ENCODE measurements at places on chromosomes 6 and 20.
A peak's percentile ranks its signal among the peaks of the same experiment; 100 is the strongest.

- no peak for DNase-seq
These were observed 43.5 kb upstream of the ADGRG6 start for GRCh38 chr6:142258305-142258704.

DNA sequence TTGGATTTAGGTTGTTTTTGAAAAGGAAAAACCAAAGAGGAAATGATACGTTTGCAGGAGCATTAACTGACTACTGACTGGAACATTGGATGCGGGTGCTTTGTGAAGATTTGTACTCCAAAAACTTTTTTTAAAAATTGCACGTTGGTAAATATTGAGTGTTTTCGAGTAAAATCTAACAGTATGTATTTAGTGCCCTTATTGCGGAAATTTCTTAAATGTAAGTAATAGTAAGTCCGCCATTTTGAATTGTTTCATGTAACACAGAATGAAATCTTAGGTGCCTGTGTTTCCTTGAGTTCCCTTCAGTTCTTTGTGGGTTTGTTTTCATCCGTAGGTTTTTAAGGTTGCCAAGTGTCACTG lies 15.2 kb upstream of the LIN28B start:
- DNase-seq: no peak

GRCh38 chr20:48825566-48825920 lies 2.3 kb downstream of the PREX1 start:
- no peak for DNase-seq

DNA sequence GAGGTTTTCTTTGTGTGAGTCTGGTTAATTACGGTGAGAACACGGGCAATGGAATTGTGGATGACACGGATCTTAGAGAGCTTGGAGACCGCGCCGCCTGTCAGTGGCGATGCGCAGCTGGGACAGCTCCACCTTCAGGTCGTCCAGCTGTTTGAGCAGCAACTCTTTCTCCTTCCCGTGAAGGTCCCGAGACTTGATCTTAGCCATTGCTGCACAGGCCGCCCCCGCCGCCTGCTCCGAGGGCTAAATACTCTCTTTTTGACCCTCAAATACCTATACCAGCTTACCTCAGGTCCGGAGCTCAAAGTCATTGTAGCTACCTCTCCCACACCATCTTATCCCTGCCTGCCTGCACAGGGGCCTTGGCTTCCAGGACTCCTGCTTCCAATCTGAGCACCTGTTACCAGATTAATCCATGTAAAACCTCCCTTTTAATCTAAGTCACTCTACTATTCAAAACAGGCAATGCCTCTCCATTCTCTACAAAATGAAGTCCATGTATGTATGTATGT lies 100.2 kb downstream of the PREP start:
- DNase-seq: no peak

GRCh38 chr6:7042654-7043545 lies 64.9 kb upstream of the RREB1 start:
- no peak for DNase-seq

- peak; percentile 48 for DNase-seq
These were observed 212.8 kb upstream of the PROKR2 start for GRCh38 chr20:5529331-5530148.

GRCh38 chr20:62983210-62983609 lies 23.6 kb downstream of the BHLHE23 start:
- DNase-seq: no peak

- DNase-seq: no peak
These were observed 23.2 kb downstream of the TXNDC5 start for GRCh38 chr6:7887278-7887991.

DNA sequence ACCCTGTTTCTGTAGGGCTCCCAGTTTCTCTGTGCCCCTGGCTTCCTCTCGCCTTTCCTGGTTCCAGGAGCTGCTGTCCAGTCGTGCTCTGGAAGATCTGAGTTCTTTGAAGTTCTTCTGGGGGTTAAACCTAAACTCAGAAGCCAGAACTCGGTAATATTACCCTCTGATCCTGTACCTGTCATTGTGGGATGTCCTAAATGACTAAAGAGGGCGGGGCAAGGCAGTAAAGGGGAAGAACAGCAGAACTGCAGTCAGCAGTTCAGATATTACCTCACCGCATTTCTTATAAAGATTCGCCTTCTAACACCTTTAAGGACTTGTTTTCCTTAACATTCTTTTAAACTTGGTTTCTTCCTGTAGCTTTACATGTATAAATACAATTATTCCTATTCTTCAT lies 63.9 kb downstream of the FAM120B start:
- DNase-seq: no peak

- no peak for DNase-seq
These were observed 182.4 kb upstream of the MCHR2 start for GRCh38 chr6:100176311-100176950.

GRCh38 chr6:9921366-9921765 lies 493.5 kb downstream of the TFAP2A start:
- DNase-seq: no peak

GRCh38 chr6:33591424-33592032 lies 11.5 kb upstream of the BAK1 start:
- no peak for DNase-seq

- DNase-seq: no peak
These were observed 75.4 kb downstream of the ANKEF1 start for GRCh38 chr20:10110151-10110550.

DNA sequence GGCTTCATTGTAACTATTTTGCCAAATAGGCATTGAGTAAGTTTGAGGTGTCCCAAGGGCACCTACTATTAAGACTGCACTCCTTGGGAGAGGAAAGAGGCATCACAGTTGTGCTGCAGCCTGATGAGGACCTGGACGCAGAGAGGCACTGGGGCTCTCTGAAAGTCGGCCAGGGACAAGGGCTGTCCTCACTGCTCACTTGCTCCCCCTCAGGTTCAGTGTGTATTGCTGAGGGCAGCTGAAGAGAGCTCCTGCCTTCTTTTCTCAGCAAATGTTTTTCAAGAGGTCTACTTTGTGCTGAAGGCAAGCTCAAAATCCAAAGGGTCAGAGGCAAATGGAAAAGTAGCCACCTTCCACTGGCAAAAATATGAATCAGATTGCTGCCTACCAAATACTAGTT lies 331.8 kb downstream of the RIMS1 start:
- DNase-seq: no peak

- DNase-seq: no peak
These were observed 141.6 kb downstream of the FOXO3 start for GRCh38 chr6:108702106-108702851.

DNA sequence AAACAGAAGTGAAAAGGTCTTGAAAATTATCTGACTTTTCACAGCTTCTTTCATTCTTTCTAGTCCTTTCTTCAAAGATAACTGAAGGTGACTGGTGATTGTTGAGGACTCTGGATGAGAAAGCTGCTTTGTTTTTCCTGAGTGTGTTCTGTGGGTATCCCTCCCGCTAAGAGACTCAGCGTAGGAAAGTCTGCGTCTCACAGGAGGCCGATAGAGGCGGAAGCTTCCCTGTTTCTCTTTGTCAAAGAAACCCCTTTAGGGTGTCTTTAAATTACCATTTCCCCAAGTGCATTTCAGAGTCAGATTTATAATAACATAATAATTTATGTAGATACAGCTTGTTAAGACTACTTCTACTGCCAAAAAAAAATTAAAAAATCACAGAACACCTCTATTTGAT lies 31.2 kb upstream of the IRF4 start:
- DNase-seq: no peak

GRCh38 chr6:30100585-30101443 lies 12.1 kb downstream of the TRIM31 start:
- no peak for DNase-seq

DNA sequence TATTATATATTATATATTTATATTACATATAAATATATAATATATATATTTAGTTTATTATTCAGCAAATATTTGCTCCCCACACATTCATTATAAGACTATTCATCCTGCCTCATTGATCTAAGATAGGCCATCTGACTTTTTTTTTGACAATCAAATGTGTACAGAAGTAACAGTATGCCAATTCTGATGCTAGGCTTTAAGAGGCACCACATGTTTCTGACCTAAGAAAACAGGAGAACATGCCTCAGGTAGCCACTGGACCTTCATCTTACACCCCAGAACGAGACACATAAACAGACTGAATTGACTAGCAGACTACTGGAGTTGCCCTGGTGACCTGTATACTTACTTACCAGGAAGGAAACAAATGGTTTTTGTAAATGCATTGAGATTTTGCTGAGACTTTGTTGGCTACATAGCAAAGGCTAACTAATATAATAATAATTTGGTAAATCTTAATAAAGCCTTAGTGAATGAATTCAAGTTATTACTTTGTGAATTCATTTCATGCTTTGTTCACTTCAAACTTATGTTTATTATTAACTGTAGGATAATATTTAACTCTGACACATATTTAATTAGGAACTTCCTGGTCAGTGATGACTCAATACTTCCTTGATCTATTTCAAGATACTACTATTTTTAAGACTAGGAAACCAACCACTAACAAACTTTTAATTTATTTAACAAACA lies 13.4 kb upstream of the MYO6 start:
- DNase-seq: no peak

DNA sequence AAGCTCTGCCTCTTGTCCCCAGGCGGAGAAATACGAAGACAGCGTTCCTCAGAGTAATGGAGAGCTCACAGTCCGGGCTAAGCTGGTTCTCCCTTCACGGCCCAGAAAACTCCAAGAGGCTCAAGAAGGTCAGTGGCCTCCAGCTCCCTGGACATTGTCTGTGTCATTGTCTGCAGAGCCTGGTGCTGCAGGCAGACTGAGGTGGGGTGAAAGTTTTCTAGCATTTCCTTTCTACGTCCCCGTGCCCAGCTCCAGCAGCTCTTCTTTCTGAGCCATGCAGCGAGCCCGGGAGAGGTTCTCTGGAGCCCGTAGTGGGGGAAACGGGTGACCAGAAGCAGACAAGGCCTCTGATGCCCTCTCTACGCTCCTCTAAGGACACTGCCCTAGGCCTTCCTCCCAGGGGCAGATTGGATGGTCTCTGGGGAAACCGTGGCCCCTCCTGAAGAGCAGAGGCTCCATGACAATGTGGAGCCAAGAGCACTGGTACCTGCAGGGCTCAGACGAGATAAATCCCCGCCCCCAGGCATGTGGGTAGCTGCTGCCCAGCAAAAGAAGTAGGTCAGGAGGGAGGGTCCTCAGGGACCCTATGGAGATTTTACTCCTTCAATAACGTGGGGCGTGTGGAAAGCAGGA lies 58.4 kb downstream of the EZR start:
- no peak for DNase-seq

Data from substantia nigra (tissue), 51 donors.